ENCODE measurements at places on chromosomes 4 and X. TPM values are rescaled to one million over a fixed set of nuclear protein-coding genes. Genes with fewer than 3 reads are reported as not detected.

- DNase-seq, result no peak
- no peaks in the 10 kb centered on the region for H3K36me3 ChIP-seq
- H3K4me3 ChIP-seq, result no peak overlapping the region
- no peaks in the 10 kb centered on the region for H3K27me3 ChIP-seq
Measured at GRCh38 chr4:38170338-38171169, 210.4 kb downstream of the PTTG2 start.

DNA sequence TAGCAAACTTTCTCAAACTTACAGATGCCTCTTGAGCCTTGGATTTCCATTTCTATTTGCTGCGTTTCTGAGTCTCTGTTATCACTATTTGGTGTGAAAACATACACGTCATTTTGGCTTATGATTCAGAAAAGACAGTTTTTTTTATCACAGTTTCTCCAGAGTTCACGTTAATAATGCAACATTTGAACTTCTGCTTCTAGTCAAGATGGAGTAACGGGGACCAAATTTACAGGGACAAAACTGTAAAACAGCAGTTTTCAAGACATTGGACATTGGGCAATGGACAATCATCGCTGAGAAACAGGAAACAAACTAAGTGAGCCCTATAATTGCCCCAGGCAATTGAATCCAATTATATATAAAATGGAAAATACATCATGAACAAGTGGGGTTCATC lies 36.2 kb upstream of the TASL start:
- H3K27ac ChIP-seq, result no peak overlapping the region
- no peak overlapping the region for H3K4me3 ChIP-seq
- no peaks in the 10 kb centered on the region for H3K27me3 ChIP-seq
- no peaks in the 10 kb centered on the region for H3K36me3 ChIP-seq
- peaks cover 5% of the 10 kb centered on the region for H3K4me1 ChIP-seq
- no peak for DNase-seq

Gene ERCC6L
- total RNA-seq, result 4.7 TPM

DNA sequence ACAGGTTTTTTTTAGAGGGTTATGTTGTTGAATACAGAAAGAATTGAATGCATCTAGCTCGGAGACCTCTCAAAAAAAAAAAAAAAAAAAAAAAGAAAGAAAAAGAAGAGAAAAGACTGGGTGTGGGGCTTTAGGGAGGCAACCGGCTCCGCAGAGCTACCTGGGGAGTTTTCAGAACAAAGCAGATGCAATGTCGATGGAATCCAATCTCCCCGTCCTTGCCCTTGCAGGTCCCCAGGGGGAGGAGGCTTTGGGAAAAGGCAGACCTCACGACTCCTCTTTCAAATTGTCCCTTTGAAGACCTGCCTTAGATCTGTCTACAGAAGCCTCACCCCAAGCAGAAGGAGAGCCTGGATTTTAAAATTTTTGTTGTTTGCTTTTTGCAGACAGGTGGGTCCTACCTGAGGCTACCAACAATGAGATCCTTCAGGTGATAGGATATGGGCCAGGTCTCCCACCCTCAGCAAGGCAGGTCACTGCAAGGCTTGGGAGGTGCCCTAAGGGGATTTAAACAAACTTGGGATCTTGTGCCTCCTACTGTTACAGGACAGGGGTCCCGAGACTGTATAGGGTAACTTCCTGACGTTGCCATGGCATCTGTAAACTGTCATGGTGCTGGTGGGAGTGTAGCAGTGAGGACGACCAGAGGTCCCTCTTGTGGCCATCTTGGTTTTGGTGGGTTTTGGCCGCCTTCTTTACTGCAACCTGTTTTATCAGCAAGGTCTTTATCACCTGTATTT lies 75.2 kb upstream of the PRKX start:
- H3K36me3 ChIP-seq, result no peaks in the 10 kb centered on the region
- H3K4me1 ChIP-seq, result no peaks in the 10 kb centered on the region
- no peak overlapping the region for H3K27ac ChIP-seq
- no peaks in the 10 kb centered on the region for H3K27me3 ChIP-seq
- no peak overlapping the region for H3K4me3 ChIP-seq

Gene DCHS2
- 0.09 TPM for total RNA-seq

GRCh38 chrX:1584237-1585011 lies 7.0 kb upstream of the AKAP17A start:
- no peak for DNase-seq
- H3K4me3 ChIP-seq, result no peak overlapping the region
- no peak overlapping the region for H3K27ac ChIP-seq
- no peaks in the 10 kb centered on the region for H3K27me3 ChIP-seq

DNA sequence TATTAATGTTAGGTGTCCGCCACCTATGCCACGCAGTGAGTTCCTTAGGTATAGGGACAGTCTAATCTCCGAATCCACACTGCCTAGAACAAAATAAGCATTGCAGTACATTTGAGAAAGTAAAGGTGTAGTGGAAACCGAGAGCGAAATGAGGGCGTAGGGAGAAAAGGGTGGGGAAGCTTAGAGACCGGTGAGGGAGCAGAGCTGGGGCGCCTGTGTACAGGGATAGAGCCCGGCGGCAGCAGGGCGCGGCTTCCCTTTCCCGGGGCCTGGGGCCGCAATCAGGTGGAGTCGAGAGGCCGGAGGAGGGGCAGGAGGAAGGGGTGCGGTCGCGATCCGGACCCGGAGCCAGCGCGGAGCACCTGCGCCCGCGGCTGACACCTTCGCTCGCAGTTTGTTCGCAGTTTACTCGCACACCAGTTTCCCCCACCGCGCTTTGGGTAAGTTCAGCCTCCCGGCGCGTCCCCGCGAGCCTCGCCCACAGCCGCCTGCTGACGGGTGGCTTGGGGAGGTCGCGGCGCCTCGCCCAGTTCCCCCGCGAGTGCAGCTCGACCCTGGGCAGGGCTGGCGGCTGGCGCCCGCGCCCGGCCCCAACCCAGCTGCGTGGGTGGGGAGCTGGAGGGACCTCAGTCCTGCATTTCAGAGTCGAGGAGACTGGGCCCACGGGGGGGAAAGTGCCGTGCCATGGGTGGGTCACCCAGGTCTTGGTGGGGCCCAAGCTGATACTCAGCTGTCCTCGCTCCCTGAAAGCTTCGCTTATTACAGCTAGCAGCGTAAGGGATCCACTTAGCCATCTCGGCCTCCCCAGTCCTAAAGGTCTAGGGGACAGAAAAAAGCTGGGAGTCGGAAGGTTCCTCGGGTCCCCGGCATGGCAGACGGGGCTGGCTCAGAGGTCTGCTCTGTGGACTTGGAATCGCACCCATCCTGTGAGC lies at the start of gene ANXA3:
Gene ANXA3 (plus strand): TSS at position 351 of the 932 bp plus-strand sequence. CDS start 2,704 bp downstream, outside the sequence.
- H3K4me1 ChIP-seq, result peaks cover 8% of the 10 kb centered on the region
- peak within 1 kb of the TSS; percentile 51 for H3K4me3 ChIP-seq
- H3K27ac ChIP-seq, result peak within 1 kb of the TSS; percentile 42
- no peaks in the 10 kb centered on the region for H3K36me3 ChIP-seq
- peak; percentile 41 for DNase-seq
- H3K27me3 ChIP-seq, result no peaks in the 10 kb centered on the region

Gene DEFB131A
- not detected for total RNA-seq

Gene SHROOM2
- 3.9 TPM for total RNA-seq

GRCh38 chr4:187188741-187189140 lies 465.1 kb upstream of the FAT1 start:
- H3K36me3 ChIP-seq, result no peaks in the 10 kb centered on the region
- no peak overlapping the region for H3K4me3 ChIP-seq
- no peaks in the 10 kb centered on the region for H3K4me1 ChIP-seq
- no peaks in the 10 kb centered on the region for H3K27me3 ChIP-seq
- no peak overlapping the region for H3K27ac ChIP-seq

Data from liver (tissue), 10 donors.